ENCODE measurements at places on chromosomes 1 and 21. TPM values are rescaled to one million over a fixed set of nuclear protein-coding genes. Genes with fewer than 3 reads are reported as not detected.

AADACL4 gene
- not detected for total RNA-seq

ANXA9 gene
- 7.8 TPM for total RNA-seq

CACNA1E gene
- 0.09 TPM for total RNA-seq

TCHH gene
- 0.18 TPM for total RNA-seq

RHD gene
- not detected for total RNA-seq

TRIM17 gene
- total RNA-seq: 1.0 TPM

OR2T11 gene
- total RNA-seq: not detected

IL6R gene
- 7.8 TPM for total RNA-seq

LRP8 gene
- total RNA-seq: 39.6 TPM

- no peak overlapping the region for H3K4me3 ChIP-seq
- H3K27ac ChIP-seq: no peak overlapping the region
- no peak for DNase-seq
- H3K4me1 ChIP-seq: peaks cover 10% of the 10 kb centered on the region
Observed at GRCh38 chr1:58862728-58863385, 79.0 kb upstream of the JUN start.

DNA sequence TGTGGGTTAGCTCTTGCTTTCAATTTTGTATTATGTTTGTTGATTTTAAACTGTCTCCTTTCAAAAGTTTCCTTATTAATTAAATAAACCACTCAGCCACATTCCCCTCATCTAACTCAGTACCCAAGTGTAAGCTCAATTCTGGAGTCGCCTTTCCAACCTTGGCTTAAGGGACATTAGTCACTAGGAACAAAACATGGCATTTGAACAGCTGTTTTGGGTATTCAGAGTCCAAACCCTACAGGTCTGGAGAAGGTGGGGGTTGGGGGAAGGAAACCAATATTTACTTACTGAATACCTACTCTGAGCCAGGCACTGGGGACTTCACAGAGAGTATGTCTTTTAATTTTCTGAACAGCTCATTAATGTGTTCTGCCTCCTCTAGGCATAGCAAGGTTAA lies 117.2 kb upstream of the JUN start:
- no peaks in the 10 kb centered on the region for H3K36me3 ChIP-seq
- H3K27me3 ChIP-seq: no peaks in the 10 kb centered on the region
- no peak overlapping the region for H3K4me3 ChIP-seq

- peak overlapping the region; percentile 98 for H3K27ac ChIP-seq
- H3K36me3 ChIP-seq: peaks cover 11% of the 10 kb centered on the region
- peaks cover 30% of the 10 kb centered on the region for H3K4me1 ChIP-seq
- no peak for DNase-seq
Observed at GRCh38 chr1:23370330-23370708, 683 bp upstream of the ZNF436 start.

- H3K27me3 ChIP-seq: no peaks in the 10 kb centered on the region
- no peak overlapping the region for H3K27ac ChIP-seq
- H3K4me3 ChIP-seq: no peak overlapping the region
- no peaks in the 10 kb centered on the region for H3K36me3 ChIP-seq
- no peaks in the 10 kb centered on the region for H3K4me1 ChIP-seq
Observed at GRCh38 chr1:213366141-213366831, 315.2 kb downstream of the RPS6KC1 start.

GRCh38 chr1:47934243-47934805 lies 62.9 kb downstream of the TRABD2B start:
- H3K4me1 ChIP-seq: no peaks in the 10 kb centered on the region
- DNase-seq: peak; percentile 6
- H3K27ac ChIP-seq: peak overlapping the region; percentile 86
- H3K36me3 ChIP-seq: no peaks in the 10 kb centered on the region
- peaks cover 32% of the 10 kb centered on the region for H3K27me3 ChIP-seq

GRCh38 chr1:39608921-39609320 lies 30.5 kb downstream of the HEYL start:
- H3K36me3 ChIP-seq: no peaks in the 10 kb centered on the region
- no peaks in the 10 kb centered on the region for H3K27me3 ChIP-seq
- peaks cover 4% of the 10 kb centered on the region for H3K4me1 ChIP-seq
- DNase-seq: no peak
- no peak overlapping the region for H3K4me3 ChIP-seq

- H3K4me1 ChIP-seq: peaks cover 15% of the 10 kb centered on the region
- no peak for DNase-seq
- no peak overlapping the region for H3K27ac ChIP-seq
- H3K36me3 ChIP-seq: peaks cover 76% of the 10 kb centered on the region
- no peak overlapping the region for H3K4me3 ChIP-seq
Observed at GRCh38 chr1:222624214-222624613, 6.3 kb downstream of the MIA3 start.

- H3K36me3 ChIP-seq: no peaks in the 10 kb centered on the region
- no peak for DNase-seq
- H3K27ac ChIP-seq: no peak overlapping the region
- no peaks in the 10 kb centered on the region for H3K27me3 ChIP-seq
- peaks cover 58% of the 10 kb centered on the region for H3K4me1 ChIP-seq
Observed at GRCh38 chr21:38955495-38955894, 149.8 kb downstream of the ETS2 start.

- H3K36me3 ChIP-seq: no peaks in the 10 kb centered on the region
- no peak overlapping the region for H3K27ac ChIP-seq
- H3K4me3 ChIP-seq: no peak overlapping the region
Observed at GRCh38 chr1:18319099-18319498, 161.6 kb upstream of the KLHDC7A start.

DNA sequence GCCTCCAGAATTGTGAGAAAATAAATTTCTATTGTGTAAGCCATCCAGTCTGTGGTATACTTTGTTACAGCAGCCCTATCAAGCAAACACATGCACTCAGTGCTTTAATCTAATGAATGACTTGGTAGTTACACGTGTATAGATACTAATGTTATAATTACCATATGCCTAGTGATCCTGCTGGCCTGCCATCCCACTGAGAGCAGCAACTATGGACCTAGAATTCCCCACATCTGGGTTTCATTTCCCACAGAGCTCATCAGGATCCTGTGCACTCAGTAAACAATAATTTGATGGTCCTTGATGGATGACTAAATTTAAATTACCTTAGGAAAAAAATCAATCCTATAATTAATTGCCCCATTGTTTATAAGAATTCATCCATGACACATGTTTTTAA lies 86.5 kb upstream of the RGS1 start:
- peaks cover 6% of the 10 kb centered on the region for H3K4me1 ChIP-seq
- no peaks in the 10 kb centered on the region for H3K27me3 ChIP-seq
- no peak for DNase-seq
- no peak overlapping the region for H3K4me3 ChIP-seq

DNA sequence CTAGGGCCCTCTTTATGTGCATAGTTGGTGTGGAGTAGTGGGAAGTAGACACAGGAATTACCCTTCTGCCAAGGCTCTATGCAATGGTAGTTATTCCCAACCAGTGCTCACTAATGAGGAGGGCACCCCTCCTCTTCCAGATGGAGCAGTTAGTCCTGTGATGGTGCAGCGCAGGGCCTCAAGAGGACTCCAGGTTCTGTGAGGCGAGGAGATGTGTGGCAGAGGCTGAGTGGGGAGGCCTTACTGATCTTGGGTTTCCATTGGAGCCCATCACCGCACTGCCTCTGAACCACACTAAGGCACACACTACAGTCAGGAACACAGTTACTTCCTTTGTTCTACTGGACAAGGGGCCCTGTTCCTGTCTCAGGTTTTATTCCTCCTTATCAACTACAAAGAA lies 122.5 kb upstream of the POU3F1 start:
- no peak for DNase-seq
- no peaks in the 10 kb centered on the region for H3K4me1 ChIP-seq
- H3K27ac ChIP-seq: no peak overlapping the region
- H3K4me3 ChIP-seq: no peak overlapping the region

GRCh38 chr1:79460773-79461436 lies 454.4 kb upstream of the ADGRL4 start:
- H3K36me3 ChIP-seq: no peaks in the 10 kb centered on the region
- DNase-seq: no peak
- H3K4me3 ChIP-seq: no peak overlapping the region
- H3K27me3 ChIP-seq: no peaks in the 10 kb centered on the region
